ENCODE measurements at places on chromosomes 3 and 15.
A peak's percentile ranks its signal among the peaks of the same experiment; 100 is the strongest.

GRCh38 chr3:69698728-69699127 is 40.5 kb upstream of the MITF start:
- DNase-seq = no peak

GRCh38 chr3:107412376-107412775 is 35.1 kb downstream of the CCDC54 start:
- no peak for DNase-seq

DNA sequence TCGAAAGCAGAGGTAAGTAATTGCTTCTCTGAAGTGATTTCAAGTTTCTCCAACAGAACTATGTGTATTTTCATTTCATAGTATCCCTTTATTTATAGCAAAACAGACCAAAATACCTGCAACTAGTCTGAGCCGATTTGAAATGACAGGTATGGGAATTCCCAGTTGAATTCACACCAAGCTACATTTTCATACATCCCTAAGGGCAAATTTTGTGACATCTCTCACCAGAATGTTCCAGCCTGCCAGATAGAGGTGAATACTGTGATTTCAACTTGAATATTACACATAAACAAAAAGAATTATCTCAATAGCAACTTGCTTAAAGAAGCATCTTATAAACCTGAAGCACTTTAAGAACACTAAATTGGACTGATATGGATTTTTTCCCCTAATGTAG is 235.7 kb downstream of the SLC9A9 start:
- DNase-seq = no peak

GRCh38 chr15:85125056-85125661 is 143.5 kb downstream of the PDE8A start:
- DNase-seq = no peak

- DNase-seq = no peak
Measured at GRCh38 chr3:45765266-45765851, 31.0 kb downstream of the SLC6A20 start.

DNA sequence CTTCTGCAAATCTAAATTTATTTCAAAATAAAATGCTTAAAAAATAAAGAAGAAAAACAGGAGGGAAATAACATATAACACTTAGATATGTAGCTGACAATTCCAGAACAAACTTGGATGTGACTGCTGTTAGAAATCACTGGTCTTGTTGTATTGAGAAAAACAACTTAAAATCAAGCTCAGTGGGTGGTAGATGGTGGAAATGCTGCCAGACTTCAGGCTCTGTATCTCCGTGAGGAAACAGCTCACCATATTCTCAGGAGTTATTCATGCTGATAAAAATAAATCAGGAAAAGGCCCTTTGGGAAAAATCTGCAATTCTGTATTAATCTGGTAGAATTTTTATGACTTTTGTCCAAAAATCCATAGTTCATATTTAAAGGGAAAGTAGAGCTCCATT is 477.6 kb downstream of the RAP2B start:
- DNase-seq = no peak

DNA sequence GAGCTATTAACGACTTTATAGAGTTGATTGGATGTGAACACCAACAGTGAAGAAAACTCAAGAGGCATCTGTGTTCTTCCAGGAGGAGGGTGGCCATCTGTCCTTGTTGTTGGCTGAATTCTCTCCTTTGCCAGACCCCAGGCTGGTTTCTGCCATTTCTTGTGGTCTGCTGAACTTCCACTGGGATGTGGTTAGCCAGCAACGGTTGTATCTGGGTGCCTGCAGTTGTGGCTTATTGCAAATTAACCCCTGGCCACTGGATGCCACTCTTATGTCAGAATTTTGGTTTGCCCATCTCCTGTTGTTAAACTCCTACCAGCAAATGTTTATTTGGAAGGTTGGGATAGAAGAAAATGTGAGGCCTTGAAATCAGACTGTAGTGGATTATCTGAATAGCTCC is 163.6 kb upstream of the TBC1D5 start:
- DNase-seq = no peak

DNA sequence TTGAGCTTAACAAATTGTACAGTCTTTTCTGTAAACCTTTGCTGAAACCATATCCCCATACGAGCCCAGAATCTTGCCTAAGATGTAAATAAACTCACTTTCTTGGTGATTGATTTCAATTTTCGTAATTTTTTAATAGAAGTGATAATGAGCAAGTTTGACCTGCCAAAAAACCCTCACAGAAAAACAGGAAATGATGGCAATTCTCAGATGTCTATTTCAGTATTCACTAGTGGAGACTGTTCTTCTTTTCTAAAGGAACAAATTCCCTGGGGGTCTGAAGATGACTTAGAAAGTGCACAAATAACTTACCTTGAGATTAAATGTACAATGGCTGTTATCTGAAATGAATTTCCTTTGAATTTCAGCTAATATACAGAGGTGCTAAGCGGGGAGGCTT is 116.5 kb upstream of the CMC1 start:
- no peak for DNase-seq

DNA sequence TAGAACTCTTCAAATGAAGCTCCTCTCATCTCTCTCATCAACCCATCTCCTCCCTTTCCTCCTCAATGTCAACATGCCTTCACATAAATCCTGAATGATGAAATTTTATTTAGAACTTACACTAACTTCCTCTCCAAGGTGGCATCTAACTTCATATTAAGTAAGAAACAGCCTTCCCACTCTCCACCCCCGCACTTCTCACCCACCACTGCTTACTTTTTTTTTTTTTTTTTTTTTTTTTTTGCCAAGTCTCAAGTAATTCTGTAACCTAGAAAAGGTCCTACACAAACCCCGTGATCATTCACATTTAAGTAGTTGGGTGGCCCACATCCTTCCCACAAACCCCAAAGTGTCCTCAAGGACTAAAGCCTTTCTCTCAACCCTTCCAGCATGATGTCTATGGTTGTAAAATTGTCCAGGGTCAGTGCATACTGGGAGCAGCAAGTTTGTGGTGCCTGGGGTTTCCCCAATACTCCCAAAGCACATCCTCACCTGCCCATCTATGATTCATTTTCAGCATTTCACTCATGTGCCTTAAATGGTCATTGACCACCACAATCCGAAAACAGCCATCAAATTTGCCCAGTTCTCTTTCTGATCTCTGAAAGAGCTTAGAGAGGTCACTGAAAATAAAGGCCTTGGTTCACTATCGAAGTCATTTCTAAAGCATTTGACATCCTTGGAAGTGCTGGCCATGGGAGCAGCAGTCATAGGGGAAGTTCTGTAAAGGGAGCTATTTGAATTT is 47.2 kb downstream of the CD86 start:
- DNase-seq = peak; percentile 84

DNA sequence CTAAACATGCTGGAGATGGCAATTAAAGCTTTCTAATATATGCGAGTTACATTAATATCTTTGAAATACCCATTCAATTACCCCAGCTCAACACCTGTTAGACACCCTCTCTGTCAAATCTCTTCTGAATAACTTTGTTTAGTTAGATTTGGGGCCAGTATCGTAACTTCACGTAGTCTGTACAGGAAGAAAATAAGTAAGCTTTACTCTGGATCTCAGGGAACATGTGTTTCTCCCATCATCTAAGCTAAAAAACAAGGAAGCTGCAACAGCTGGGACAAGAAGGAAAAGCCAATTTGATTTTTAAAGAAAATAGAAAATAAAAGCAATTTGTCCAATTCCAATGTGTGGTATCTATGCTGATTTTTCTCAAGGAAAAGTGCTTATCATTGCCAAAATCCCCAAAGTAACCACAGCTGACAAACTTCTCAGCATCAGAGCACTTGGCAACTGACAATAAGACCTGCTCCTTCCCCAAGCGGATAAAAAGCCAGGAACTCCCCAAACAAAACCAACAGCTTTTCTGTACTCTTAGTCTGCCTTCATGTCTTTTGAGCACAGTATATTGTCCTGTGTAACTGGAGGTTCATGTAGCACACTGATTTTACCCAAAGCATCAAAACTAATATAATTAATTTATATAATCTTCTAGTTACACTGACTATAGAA is 279.1 kb downstream of the ZBTB20 start:
- DNase-seq = no peak

DNA sequence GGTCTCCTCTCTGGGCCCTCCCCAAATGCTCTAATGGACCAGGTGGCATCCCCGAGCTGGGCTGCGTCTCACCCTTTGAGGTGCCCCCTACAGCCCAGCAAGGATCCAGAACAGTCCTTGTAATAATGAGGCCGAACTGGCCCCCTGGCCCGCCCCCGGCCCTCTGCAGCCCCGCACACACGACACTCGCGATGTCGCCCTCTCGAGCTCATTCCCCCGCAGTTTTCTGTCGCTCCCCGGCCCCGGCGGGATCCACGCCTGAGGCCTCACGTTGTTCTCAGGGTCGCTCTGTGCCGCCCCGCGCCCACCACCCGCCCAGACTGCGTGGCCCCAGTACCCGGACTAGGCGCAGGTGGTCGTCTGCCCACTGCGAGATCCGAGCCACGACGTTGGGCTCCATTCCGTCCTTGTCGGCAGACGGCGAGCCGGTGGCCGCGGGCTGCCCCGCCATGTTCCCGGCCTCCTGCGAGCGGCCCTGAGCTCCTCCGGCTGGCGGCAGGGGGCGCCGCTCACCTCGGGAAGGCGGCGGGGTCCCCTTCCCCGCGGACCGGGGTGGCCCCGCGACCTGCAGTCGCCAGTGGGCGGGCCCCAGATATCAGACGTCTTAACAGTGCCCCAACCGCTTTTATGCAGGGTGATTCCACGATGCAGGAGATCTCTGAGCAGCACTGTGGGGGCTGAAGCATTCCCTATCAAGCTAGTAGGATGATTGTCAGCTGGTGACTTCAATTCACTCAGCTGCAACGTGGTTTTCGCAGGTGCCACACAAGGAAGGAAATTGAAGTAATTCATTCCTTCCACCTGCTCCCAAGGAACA is at the start of gene C3orf33:
Gene C3orf33, minus strand, starts transcription at position 477 of the 817 bp plus-strand sequence. Its CDS starts 26 bp downstream, at position 451.
- peak; percentile 85 for DNase-seq

DNA sequence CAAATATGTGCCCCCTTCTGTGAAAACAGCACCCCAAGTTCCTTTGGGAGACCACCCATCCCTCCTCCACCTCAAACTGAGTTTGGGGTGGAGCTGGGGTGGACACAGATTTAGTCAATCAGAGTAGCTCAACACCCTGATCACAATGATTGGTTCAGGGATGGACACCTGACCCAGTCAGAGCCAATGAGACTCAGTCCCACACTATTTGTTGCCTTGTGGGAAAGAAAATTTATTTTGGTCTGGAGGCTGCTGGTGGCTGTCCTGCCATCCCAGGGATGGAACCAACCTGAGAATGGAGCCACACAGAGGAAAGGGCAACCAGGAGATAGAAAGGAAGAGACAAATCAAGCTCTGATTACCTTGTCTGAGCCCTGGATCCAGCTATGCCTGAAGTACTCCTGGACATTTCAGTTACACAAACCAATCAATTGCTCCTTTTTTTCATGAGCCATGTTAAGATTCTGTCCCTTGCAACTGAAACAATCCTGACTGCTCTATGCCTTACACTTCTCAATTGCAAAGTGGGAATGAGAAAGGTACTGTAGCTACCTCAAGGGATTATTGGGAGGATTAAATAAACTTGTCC is 10.6 kb downstream of the DNASE1L3 start:
- no peak for DNase-seq
